Neural crest cell (in vitro differentiated cells): ENCODE measurements at places on chromosomes 6 and 20. TPM values are rescaled to one million over a fixed set of nuclear protein-coding genes. Genes with fewer than 3 reads are reported as not detected.

DNA sequence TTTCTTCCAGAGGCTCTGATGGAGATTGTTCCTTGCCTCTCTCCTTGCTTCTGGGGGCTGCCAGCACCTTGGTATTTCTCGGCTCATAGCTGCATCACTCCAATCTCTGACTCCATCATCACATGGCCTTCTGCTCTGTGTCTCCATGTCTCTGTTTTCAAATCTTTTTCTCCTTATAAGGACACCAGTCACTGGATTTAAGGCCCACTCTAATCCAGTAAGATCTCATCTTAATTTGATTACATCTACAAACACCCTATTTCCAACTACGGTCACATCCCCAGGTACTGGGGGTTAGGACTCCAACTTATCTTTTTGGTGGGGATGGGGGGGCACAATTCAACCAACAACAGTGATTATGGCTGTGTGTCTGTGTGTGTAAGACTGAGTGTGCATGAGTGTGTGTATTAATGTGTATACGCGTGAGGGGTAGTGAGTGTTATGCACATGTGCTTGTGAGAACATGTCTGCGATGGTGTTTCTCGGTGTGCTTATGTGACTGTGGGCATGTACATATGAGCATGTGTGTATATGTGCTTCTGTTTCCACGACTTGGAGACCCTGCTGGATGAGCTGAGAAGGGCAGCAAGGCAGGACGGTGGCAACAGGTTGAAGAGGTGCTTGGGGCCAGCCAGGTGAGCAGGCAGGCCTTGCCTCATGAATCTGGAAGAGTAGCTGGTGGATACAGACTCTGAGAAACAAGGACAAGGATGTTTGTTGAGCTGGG is 130.5 kb downstream of the MRPL14 start:
- DNase-seq: no peak

DNA sequence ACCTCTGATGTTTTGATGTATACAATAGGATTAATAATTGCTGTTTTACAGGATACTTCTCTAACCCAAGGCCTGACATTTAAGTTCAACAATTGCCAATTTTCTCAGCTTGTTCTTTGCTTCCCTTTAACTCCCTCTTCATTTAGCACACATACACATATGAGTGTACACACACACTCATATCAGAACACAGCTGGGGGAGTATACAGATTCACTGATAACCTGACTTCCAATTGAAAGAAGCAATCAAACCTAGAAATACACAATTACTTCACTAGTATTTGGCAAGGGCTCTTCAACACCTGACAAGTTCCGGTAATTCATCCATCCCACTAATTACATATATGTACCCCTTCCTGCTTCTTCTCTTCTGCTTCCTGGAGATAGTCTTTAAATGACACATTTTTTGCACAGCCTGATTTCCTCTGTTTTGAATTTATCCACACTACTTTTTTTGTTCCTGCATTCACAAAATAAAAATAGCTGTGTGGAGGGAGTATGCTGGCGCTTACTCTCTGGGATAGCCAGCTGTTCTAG is 11.2 kb downstream of the UST start:
- DNase-seq: no peak

DNA sequence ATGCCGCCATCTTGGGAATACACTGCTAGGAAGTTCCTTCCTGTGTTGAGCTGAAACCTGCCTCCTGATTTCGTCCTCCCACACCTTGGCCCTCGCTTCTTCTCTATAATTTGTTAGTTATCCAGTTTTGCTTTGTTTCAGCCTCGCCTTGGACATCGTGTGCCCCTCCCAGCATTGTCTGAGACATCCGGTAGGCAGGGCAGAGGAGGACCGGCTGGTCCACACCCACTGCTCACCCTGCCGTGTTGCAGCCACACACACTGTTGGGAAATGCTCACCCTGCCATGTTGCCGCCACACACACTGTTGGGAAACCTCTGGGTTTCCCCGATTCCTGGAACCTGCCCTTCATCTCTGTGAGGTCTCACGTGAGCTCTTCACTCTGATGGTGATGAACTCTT is 105.1 kb downstream of the CDH4 start:
- DNase-seq: no peak

DNA sequence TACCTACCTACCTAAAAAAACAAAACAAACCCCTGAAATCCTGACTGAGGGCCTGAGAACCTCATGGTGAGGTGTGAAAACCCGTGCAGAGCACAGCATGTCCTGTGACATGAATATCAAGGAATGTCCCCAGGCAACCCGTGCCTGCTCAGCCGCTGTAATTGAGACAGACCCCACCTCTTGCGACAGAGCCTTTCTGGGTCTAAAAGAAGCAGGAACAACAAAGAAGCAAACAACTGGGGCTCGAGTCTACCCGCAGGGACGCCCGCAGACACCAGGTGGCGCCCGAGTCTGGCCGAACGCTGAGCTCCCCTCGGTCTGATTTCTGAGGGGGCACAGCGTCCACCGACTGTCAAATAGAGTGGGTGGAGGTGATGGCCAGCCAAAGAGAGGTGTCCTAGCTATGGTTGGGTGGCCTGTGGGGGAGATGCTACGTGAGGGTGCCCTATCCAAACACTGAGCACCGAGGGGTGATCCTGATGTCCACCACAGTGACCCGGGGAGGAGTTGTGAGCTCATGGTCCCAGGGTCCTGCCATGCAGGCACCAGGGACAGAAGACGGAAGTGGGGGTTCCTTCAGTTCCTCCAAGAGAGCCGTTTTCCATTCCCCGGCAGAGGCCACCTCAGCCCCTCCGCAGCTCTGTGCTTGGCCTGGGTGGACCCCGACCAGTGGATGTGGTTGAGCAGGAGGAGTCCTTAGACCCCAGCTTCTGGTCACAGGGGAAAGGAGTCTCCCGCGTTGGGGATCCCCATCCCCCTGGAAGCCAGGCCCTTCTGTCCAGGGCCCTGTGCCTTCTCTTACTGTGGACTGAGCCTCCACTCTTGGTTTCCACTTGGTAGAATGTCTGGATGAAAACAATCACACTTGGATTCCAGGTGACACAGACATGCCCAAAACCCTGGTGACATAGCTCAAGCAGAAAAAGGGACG is 268.2 kb downstream of the CDC5L start:
- peak; percentile 93 for DNase-seq

DNA sequence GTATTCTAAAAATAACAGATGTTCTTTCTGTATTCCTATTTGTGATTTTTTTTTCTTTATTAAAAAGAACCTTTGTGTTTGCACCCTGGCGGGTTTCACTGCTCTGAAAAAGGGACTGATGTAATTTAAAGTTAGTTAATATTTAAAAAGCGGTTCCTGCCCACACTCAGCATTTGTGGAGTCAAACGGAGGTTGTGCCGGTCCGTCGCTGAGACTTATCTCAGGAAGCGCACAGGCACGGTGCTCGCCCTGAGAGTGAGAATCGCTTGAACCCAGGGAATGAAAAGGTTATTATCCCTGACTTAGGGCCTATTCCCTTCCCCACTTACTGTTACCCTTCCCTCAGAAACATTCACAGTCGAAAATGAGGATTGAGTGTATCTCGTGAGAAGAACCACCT is 366.7 kb downstream of the THBS2 start:
- DNase-seq: no peak

- no peak for DNase-seq
These were observed 5.1 kb downstream of the HLA-C start for GRCh38 chr6:31266567-31267360.

DNA sequence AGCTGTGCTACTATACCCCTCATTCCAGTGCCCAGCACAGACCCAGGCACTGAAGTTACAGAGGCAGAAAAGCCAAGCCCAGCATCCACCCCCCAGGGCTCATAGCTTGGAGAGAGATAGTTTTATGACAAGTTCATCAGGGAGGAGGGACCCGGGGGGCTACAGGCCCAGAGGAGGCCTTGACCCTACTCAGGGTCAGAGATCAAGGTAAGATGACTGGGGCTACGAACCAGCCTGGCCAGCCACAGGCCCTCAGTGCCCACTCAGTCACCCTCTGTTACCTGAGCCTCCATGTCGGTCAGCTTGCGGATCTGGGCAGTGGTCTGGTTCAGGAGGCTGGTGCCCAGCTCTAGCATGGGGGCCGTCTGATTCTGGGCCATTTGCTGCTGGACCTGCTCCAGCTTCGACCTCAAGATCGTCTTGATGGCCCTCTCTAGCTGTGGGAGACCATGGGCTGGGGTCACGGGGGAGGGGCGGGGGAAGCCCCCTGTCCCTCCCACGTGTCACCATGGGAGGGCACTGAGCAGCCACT is 26.1 kb downstream of the ANGPT4 start:
- no peak for DNase-seq

Gene DNAJC5
- 46.9 and 47.3 TPM in 2 replicates for total RNA-seq

Gene FLOT1
- 100 and 106 TPM in 2 replicates for total RNA-seq

Gene GABRR1
- total RNA-seq: 0.12 TPM in 1 of 2 replicates, not detected in the other

Gene PLA2G7
- total RNA-seq: 0.26 and 0.27 TPM in 2 replicates

Gene KIAA1586
- 38.2 and 39.8 TPM in 2 replicates for total RNA-seq

Gene RIPPLY2
- total RNA-seq: 0.66 and 0.72 TPM in 2 replicates

Gene THEMIS
- not detected in 2 replicates for total RNA-seq
